ENCODE measurements at places on chromosomes 7 and 10.
A peak's percentile ranks its signal among the peaks of the same experiment; 100 is the strongest.

DNA sequence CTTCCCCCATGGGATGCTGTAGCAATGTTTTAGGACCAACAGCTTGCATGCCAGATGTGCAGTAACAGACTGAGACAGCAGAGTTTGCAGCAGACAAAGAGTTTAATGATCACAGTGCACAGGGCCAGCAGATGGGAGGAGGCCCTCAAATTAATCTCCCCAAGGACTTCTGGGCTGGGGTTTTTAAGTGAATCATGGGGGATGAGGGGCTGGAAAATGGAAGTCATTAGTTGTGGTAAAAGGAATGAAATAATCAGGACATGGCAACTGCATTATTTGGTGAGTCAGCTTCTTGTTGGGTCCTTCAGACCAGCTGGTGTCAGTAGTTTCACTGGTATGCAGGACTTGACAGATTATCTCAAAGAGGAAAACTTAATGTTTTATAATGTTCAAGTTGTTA is 12.6 kb upstream of the NRBF2 start:
- no peak for DNase-seq

GRCh38 chr7:128053023-128053422 is 21.8 kb upstream of the LRRC4 start:
- no peak for DNase-seq

DNA sequence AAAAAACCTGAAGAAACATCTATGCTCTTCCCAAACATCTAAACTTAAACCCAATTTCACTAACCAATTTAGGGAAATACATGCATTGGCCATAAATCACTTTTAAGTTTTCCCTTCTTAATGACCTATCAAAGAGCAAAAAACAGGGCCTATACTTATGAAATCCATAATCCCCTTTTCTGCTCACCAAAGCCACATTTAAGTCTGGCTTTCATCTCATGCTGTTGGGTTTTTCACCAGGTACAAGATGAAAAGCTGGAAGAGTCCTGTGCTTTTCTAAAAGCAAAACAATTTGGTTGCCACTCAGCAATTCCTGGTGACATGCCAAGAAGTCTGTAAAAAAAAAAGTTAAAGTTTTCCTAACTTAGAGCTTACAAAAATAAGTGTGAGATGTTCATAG is 92.6 kb downstream of the HPSE2 start:
- DNase-seq: no peak

- DNase-seq: no peak
Measured at GRCh38 chr7:23014681-23015080, 751 bp upstream of the HYCC1 start.

- no peak for DNase-seq
Measured at GRCh38 chr7:22791204-22792158, 31.2 kb downstream of the TOMM7 start.

DNA sequence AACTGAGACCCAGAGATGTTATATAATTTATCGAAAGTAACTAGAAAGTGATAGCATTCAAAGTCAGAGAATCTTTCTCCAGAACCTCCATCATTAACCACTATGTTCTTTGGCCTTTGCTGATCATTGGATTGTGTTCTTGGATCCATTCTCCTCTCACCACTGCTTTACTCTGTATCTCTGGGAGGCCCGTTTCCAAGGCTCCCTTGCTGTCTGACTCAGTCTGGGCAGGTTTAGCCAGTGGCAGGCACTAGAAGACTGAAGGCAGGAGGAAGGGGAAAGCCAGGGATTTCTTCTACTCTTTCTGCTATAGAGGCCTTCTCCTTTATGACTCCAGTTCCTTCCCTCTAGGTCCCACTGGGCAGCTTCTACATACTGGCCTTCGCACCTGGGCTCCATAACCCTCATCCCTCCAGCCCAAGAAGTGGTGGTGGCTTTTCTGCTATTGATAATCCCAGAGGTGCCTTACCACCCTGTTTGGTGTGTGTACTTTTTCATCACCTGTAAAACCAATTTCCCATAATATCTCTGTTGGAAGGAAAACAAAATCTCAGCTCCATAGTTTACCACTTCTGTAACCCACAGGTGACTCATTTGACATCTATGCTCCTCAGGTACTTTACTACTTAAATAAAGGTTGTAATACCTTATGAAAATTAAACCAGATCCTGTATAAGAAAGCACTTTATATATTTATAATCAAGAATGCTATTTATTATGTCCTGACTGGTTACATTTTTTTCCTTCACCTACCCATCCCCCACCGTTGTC is 36.0 kb downstream of the BCAP29 start:
- no peak for DNase-seq

DNA sequence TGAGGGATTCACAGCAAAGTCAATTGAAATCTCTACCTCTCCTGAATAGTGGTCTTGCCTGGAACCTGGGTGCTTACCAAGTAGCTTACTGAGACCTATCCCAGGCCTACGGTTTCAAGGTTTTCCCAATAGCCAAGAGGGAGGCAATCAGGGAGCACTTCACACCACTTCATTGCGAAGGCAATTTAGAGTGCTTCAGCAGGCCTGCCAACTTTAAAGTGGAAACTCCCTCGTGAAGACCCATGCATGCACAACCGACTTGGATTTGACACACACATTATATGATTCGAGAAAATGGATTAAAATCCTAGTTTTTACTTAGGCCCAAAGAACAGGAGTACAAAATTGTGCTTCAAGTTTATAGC is 51.5 kb upstream of the NOBOX start:
- DNase-seq: no peak

DNA sequence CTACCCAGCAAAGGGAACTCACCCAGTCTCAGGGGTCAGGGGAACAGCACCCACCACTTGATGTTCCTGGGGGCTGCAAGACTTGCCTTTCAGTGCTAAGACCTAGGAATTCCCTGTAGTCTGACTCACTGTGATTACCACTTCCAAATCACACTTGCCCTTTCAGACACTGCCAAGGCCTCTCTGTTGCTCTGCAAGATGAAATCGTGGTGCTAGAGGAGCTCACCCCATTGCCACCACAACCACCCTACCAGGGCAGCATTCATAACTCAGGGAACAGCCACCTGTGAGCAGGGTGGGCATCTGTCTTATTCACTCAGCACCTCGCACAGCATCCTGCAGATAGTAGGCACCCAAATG is 36.5 kb downstream of the XPNPEP1 start:
- no peak for DNase-seq

DNA sequence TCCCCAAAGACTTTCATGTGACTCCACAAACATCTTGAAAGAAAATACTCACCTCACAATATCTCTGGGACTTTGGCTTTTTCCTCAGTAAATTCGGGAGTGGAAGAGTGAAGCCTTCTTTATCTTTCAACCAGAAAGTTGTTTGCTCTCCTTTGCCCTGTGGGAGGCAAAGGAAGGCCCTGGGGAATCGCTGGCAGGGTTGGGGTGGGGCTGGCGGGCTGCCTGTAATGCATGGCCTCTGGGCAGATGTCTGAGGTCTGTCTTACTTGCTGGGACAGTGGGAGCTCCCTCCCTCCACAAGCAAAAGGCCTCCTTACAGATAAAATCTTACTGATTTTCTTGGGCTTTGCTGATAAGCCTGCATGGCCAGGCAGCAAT is 24.9 kb downstream of the TECTB start:
- no peak for DNase-seq

DNA sequence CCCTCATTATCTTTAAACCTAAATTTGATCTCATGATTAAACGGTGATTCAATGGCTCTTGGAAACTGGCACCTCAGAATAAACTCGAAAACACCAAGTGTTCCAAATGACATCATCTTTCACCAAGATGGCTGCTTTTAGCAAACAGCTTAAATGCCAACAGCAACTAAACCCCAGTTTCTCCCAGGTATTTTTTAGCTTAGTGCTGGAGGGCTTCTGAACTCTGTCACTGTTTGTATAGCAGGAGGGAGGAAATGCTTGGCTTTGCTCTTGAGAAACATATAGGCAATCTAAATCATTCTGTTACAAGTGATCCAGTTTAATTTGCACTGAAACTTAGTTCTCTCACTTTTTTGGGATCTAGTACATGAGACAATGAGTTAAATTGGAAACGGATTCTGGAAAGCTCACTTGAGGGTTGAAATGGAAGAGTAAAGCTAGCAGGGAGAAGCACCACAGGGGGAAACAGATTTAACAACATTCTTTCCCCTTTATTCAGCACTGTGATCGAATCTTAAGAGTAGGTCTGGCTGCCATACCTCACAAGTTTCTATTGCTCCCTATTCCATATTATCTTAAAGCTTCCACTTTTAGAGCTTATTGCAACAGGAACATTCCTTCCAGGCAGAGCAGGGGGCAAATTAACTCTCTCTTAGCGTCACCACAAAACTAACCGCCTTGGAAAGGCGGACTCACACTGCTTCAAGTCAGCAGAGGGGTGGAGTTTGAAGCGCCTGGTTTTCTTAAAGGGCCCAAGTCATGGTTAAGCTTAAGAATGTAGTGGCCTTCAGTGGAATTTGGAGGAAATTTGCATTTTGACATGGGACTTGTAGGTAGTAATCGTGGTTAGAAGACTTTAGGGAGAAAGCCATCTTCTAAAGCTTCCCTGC is 1.8 kb upstream of the CCDC6 start:
- peak; percentile 64 for DNase-seq

DNA sequence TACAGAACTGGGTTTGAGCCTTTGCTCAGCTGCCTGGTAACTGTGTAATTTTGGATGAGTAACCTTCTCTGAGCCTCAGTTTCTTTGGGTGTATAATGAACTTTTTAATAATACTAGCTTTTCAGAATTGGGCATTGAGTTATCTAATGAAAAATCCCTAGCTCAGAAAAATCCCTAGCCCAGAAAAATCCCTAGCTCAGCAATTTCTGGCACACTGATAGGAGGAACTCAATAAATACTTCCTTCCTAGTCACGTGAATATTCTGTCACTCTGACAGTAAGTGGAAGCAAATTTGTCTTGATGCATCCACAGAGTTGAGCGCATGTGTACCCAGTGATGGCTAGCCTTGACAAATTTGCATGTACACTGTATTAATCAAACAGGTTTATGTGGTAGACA is 817.6 kb downstream of the XPNPEP1 start:
- no peak for DNase-seq

DNA sequence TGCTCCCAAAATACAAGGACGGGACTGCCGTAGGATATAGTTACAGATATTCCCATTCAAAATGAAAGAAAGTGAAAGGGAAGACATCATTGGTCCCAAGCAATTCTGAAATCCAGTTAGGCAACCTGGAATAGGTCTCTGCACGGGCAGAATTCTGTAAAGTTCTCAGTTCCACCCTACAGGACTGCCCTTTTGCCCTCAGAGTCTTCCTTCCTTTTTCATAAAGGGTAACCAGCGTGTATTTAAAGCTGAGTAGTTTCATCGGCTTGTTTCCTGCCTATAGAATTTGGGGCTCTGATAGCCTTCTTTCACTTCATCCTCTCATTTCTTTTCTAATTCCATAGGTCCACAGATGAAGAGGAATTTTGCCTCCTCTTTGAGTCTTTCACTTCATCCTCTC is 20.0 kb downstream of the COPG2 start:
- no peak for DNase-seq

DNA sequence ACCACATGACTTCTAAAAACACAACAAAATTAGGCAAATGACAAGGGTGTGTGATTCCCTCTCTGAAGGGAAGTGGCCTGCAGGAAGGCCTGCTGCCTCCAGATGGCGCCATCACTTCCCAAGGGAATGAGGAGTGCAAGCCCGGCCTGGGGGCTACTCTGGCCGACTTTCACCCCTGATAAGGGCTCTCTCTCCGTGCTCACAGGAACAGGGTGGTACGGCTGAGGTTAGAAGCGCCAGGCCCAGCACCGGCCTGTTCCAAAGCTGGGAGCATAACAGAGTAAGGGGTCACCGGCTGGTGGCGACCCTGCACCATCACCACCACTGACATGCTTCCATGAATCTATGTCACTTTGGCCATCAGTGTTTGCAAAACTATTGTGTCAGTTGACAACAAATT is 13.1 kb downstream of the RBP3 start:
- no peak for DNase-seq

- no peak for DNase-seq
Measured at GRCh38 chr10:83927166-83927565, 212.1 kb upstream of the GHITM start.

DNA sequence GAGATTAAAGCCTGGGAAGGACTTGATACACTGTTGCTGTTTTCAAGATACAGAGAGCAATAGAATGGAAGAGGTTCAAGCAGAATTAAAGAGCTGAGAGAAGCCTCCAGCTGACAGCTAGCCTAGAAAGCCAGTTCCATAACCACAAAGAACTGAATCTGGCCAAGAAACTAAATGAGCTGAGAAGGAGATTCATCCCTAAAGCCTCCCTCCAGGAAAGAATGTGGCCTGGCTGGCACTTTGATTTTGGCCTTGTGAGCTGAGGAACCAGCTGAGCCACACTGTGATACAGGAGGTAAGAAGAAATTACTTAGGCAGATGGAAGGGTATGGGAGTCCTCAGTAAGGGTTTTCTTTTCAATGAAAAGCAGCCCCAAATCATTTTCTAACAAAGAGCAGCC is 324.1 kb downstream of the PHF14 start:
- no peak for DNase-seq

GRCh38 chr10:29730969-29731368 is 96.2 kb upstream of the SVIL start:
- no peak for DNase-seq

DNA sequence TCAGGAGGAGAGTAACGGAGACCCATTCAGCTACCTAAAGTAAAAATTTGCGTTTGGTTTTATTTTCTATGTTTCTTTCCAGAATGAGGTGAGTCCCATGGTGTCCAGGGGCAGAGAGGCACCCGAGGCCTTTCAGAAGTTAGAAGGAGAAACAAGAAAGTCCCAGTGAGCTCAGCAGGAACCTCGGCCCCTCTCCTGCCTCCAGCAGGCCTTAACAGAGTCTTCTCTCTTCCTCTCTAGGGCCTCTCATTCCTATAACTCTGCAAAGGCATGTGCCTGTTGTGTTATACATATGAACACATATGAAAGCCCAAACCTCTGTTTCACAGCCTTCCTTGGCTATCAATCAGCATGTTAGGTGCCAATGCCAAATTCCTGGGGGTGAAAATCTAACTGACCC is 20.8 kb upstream of the IKZF1 start:
- no peak for DNase-seq

Measured in kidney glomerular epithelial cell (primary cell).